ENCODE measurements at places on chromosomes 6 and 20.

GRCh38 chr6:151974061-151974617 lies 166.7 kb downstream of the ESR1 start:
- DNase-seq: no peak

DNA sequence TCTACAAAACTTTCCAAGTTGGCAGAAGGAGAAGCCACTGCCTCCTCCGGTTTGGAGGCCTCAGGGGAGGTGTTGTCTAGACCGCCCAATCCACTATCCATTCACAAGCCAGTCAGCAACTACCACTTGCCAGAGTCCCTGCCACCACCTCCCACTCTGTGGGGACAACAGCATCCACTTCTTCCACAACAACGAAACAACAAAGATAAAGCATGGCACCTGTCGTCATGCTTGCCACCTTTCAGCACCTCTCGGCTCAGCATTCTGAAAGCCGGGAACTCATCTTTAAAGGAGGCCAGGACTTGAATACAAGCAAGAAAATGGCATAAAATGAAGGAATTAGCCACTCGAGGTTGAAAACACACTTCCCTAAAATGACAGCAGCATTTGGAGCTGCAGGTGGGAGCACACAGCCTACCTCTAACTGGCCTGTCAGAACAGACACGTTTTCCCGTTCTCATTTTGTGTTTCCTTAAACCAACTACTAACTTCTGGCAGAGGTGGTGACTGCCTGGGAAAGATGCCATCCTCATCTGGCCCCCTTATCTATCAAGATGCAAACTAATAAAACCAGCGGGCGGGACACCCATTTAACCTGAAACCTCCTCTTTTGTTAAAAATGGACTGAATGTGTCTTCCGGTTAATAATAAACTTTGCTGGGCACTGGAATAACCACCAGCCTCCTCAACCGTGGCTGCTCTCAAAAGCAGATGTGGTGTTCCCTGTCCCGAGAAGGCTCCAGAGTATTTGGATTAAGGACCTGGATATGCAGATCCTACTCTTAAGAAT lies 21.7 kb downstream of the YTHDF1 start:
- DNase-seq: no peak

GRCh38 chr6:110250838-110251237 lies 70.6 kb downstream of the CDC40 start:
- DNase-seq: no peak

DNA sequence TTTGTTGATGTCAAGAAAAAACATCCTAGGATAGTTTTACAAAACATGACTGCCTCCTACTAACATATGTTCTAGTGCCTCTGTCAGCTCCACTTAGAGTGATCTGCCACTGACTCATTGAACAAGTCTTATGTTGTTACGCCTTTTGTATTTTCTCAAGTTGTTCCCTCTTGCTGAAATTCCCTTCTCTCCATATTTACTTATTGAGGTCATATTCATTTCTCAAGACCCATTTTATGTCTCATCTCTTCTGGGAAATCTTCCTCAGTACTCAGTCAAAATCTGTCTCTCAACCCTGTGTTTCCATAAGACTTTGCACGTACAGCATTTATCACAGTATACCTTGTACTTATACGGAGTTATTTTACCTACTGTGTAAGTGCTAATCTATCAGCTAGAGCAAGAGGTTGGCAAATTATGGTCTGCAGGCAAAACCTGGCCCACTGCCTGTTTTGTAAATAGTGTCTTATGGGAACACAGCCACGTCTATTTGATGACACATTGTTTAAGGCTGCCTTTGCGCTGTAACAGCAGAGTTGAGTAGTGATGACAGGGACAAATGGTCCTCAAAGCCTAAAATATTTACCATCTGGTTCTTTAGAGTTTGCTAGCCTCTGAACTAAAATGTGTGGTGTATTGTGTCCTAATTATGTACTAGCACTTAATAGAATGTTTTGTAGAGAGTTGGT lies 83.4 kb downstream of the ADGRB3 start:
- DNase-seq: no peak

- DNase-seq: no peak
Measured at GRCh38 chr20:59124296-59125029, 39.2 kb upstream of the ZNF831 start.

Data from T-helper 9 cell (primary cell).